ENCODE measurements at places on chromosomes 5 and 9.

DNA sequence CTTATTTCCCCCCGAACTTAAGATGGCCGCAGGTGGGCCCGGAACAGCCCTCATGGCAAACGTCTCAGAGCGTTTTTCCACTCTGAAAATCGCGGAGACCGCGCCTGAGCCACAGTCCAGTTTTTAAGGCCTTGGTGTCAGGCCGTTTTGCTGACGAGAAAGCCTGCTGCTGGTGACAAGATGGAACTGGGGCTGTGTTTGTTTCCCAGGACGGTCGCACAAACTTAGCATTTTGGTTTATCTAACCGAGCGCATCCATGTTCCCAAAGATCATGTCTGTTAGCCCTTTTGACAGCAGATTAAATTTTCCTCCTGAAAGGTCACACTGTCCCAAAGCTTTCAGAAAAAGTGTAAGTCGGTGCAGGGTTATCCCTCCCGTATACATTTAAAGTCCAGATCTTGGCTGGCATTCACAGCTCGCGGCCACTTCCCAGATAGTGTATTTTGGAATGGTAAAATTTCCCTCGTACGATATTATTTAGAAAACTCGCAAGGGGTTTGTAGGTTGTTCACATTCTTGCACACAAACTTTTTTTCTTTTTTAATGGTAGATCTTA is 812 bp downstream of the SREK1 start:
- peak; percentile 68 for DNase-seq

GRCh38 chr5:148998174-148998797 is 64.6 kb downstream of the SH3TC2 start:
- peak; percentile 34 for DNase-seq

DNA sequence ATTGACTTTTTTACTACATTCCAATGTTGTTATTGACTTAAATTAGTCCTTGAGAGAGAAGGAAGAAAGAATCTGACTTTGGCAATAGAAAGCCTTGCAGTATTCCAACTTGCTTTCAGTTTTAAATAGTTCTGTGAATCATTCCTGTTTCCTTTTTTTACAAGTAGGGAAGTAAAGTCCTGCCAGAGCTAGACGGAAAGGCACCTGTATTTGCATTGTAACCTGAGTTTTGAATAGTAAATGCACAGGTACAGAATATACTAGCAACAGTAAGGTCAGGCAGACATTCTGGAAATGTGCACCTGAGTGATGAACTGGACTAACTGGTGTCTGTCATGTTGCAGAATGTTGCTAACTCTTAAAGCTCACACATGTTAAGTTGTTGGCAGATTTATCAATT is 100.9 kb downstream of the PRKACG start:
- DNase-seq = no peak

GRCh38 chr9:14616188-14616982 is 76.8 kb downstream of the ZDHHC21 start:
- no peak for DNase-seq

- no peak for DNase-seq
Observed at GRCh38 chr5:160287378-160288051, 24.8 kb downstream of the CCNJL start.

- no peak for DNase-seq
Observed at GRCh38 chr5:72040513-72040912, 66.8 kb upstream of the MAP1B start.

- no peak for DNase-seq
Observed at GRCh38 chr5:71828291-71829040, 109.4 kb downstream of the CARTPT start.

- no peak for DNase-seq
Observed at GRCh38 chr5:154562244-154562880, 84.3 kb upstream of the HAND1 start.

GRCh38 chr5:174596429-174596828 is 128.0 kb upstream of the MSX2 start:
- no peak for DNase-seq

- no peak for DNase-seq
Observed at GRCh38 chr5:4947106-4947505, 193.0 kb upstream of the ADAMTS16 start.

DNA sequence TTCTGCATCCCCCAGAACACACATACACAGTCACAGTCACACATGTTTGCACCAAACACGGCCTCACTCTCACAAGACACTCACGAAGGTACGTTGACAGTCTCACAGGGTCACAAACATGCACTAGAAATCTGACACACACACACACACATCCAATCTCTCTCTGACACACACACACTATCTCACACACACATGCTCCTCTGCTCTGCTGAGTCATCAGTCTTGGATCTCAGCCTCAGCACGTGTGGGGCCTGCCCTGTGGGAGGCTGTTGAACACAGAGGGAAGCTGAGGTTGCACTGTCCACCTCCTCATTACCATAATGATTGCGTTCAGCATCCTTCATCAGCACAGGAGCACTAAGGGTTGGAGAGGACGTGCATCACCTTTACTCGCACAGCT is 188.8 kb downstream of the MTRR start:
- DNase-seq = no peak

- peak; percentile 72 for DNase-seq
Observed at GRCh38 chr5:169656125-169656901, 19.2 kb downstream of the DOCK2 start.

GRCh38 chr9:72351538-72352453 is 13.2 kb downstream of the ZFAND5 start:
- no peak for DNase-seq

DNA sequence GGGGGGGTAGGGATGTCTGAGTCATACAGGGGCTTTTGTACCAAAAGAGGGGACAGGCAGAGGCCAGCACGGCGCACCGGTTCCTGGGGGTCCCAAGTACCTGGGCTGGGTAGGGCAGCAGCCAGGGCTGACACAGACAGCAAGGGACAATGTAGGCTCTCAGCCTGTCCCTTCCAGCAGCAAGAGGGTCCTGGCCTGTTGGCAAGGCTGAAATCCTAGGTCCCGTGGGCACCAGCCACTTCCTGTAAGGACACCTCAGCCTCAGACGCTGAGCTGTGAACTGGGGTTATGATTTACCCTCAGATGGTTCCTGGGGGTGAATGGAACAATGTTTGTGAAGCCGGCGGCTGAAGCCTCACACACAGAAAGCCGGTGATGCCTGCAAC is 41.3 kb downstream of the NACC2 start:
- peak; percentile 10 for DNase-seq

- DNase-seq = peak; percentile 77
Observed at GRCh38 chr9:33988219-33988890, 60.3 kb downstream of the UBAP2 start.

- DNase-seq = no peak
Observed at GRCh38 chr5:88745093-88745696, 137.8 kb downstream of the MEF2C start.

GRCh38 chr9:129026442-129027223 is 1.5 kb downstream of the SH3GLB2 start:
- DNase-seq = no peak

DNA sequence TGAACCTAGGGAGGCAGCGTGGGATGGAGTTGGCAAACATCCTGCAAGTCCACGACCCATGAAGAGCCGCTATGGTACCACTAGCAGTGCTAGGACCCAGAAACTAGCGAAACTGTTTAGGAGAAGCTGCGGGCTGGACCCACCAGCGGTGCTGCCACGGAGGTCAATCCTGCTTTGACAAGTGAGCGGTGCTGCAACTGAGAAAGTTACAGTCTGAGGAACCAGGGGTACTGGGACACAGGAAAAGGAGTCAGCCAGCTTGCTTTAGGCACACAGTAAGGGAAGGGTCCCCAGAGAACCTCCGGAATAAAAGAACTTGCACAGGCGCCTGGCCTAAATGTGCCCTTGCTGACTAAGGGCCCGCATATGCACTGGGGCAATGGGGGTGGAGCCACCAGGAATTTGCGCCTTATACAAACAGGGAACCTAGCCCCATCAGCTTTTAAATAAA is 23.6 kb upstream of the ANXA2R start:
- DNase-seq = no peak

- DNase-seq = no peak
Observed at GRCh38 chr9:81108821-81109220, 580.5 kb downstream of the TLE1 start.

DNA sequence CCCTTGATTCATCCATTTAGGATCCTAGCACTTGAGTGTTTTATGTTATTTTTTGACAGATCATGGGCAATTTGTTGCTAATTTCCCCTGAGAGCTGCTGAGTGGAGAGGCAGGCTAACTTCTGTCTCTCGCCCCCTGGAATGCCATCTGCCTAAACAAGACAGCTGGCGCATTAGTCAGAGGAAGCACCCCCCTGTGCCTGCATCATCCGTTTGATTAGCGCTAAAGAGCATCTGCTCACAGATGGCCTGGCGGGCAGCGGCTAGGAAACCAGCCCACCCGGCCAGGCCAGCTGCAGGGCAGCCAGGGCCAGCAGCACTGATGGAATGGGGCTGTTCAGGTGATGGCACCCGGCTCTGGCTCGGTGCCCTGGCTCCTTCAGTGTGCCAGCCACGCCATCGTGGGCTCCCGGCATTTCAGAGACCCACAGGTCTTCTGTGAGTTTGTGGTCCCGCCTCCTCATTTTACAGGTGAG is 22.9 kb upstream of the ASS1 start:
- DNase-seq = no peak

DNA sequence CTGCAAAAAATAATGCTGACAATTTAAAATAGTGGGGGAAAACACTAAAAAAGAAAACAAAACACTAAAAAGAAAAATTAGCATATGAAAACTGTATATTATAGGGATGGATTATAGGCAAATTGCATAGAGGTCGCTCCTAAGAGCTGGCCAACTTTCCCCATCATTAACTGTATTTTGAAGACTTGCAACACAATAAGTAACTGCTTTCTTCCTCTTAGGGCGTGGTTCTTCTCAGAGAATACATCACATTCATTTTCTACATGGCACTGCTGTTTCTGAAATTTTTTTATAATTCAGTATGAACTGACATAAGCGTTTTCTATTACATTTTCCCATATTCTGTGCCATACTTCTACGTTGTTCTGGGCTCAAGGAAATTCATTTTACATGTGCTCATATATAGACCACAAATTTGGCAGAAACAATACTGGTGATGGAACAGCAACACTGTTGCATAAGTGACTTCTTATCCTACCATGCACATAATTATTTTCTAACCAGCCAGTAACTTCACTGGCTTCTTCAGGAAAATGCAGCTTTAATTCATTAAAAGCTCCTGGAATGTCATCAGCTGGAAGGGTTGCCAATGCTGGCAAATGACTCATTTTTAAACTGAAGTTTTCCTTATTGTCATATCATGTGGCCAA is 171.2 kb upstream of the DMAC1 start:
- no peak for DNase-seq

DNA sequence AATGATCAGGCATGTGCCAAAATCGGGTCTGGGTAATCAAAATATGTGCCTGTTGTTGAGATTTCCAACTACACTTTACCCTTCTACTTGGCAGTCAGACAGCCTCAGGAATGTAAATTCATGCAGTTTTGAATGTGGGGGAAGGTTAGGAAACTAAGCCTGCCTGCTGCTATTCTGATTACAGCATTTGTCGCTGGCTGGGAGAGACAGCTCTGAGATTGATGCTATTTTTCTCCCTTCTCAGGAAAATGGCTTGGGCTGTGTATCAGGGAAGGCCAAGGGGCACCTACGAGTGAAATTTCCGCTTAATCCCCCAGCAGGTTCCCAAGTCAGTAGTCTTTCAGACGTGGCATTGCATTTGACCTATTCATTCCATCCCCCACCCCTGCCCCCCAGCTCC is 3.6 kb upstream of the RGS7BP start:
- no peak for DNase-seq

DNA sequence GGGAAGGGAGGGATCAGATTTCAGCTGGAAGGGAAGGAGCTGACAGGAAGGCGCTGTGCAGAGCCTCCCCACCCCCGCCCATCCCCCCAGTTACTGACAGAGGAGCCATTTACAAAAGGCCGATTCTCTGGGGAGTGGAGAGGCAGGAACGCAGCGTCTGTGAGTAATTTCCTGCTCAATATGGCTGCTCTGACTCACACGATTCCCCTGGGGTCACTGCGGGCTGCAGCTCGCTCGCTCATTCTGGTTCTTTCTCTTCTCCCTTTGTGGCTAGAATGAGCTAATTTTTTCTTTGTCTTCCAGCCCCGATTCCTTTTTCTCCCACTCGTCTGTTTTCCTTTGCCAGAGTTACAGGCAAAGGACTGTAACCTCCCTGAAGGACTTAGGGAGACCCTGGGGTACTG is 28.8 kb downstream of the PTPA start:
- peak; percentile 91 for DNase-seq

GRCh38 chr5:160555581-160555970 is 133.9 kb downstream of the PTTG1 start:
- no peak for DNase-seq

- no peak for DNase-seq
Observed at GRCh38 chr9:116757030-116757429, 69.9 kb downstream of the TRIM32 start.

GRCh38 chr9:4131946-4132345 is 167.9 kb downstream of the GLIS3 start:
- DNase-seq = no peak

DNA sequence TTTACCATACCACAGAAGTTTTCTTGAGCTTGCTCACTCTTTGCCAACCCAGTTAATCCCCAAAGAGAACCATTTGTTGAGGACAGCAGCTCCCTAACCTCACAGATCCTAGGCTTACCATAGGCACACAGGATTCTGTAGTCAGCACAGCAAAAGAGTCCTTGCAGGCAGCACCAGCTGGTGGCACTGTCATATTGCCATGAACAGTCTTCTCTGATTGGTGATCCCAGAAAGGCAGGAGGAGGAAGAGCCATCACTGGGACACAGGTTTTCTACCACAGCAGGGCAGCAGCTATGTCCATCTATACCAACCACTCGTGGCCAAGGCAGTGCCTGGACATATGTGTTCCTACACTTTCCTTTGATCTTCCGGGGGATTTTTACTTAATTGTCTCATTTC is 297.1 kb upstream of the CD180 start:
- no peak for DNase-seq

DNA sequence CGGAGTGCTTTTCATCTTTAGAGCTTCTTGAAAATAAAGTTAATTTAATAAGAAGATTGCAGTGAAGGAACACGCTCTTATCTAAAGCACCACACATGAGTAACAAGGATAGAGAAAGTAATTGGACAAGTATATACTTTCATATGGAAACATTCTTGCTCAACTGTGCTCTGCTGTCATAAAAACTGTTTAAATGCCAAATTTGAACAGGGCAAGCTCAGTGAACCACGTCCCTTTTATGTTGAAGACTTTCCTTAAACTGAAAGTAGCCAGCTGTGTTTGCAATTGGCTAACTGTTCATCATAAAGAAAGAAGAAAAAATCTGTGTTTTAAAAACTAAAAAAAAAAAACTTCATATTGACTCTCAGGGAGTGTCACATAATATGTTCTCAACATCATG is 1610.7 kb upstream of the C9orf72 start:
- no peak for DNase-seq

- DNase-seq = no peak
Observed at GRCh38 chr9:35923927-35924763, 14.9 kb downstream of the SPAAR start.

- DNase-seq = no peak
Observed at GRCh38 chr5:73483676-73484075, 14.6 kb upstream of the BTF3 start.

GRCh38 chr9:124370896-124371582 is 44.2 kb downstream of the PSMB7 start:
- no peak for DNase-seq

All from GM10248 (cell line).